ENCODE measurements at places on chromosomes 13 and 19.
A peak's percentile ranks its signal among the peaks of the same experiment; 100 is the strongest.

- DNase-seq: no peak
Measured at GRCh38 chr19:45498411-45499195, at the start of gene PPM1N. Gene PPM1N, plus strand, starts transcription at chr19:45498443. Its CDS starts 30 bp downstream, at chr19:45498473.

DNA sequence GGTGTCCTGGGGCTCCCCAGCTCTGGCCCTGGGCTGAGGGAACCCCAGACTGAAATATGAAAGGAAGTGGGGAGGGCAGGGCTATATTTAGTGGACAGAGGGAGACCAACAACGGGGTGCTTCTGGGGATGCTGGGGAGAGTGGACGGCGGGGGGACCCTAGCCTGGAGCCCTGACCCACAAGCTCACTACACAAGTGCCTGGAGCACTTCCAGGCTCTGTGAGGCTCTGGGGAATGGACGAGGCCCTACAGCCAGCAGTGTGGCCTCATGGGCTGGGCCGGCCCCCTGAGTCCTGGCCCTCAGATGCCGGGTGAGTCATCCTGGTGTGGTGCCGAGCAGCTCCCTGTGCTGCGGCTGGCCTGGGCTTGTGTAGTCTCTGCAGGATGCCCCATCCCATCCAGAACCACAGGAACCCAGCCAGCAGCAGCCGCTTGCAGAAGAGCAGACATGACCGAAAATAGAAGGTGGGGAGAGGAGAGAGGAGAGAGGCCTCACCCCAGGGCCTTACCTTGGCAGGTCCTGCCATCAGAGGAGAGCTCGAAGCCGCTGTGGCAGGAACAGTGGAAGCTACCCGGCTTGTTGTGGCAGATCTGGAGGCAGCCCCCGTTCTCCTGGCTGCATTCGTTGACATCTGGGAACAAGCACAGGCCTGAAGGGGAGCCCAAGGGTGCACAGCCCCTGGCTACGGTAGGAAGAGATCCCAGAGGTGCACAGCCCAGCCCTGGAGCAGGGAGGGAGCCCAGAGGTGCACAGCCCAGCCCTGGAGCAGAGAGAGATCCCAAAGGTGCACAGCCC lies 26.1 kb downstream of the GAS6 start:
- peak; percentile 96 for DNase-seq

DNA sequence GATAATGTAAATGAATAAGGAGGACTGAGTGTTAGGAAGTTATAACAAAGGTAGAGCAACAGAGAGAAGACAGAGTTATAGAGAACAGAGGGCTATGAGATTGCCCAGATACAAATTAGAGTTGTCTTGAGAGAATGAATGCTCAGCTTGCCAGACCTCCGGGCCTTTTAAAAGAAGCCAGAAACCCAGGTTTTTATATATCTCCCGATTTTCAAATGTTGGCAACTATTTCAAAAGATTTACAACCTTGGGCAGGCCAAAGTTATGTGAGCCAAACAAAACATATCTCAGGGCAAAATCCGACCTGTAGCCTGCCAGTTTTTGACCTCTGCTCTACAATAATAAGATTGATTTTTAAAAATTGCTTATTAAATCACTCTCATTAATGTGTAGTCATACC lies 573.1 kb upstream of the SLC10A2 start:
- no peak for DNase-seq

- peak; percentile 37 for DNase-seq
Measured at GRCh38 chr19:39596911-39597310, 5.4 kb upstream of the LGALS13 start.

- DNase-seq: no peak
Measured at GRCh38 chr19:15265850-15266248, 33.6 kb upstream of the EPHX3 start.

DNA sequence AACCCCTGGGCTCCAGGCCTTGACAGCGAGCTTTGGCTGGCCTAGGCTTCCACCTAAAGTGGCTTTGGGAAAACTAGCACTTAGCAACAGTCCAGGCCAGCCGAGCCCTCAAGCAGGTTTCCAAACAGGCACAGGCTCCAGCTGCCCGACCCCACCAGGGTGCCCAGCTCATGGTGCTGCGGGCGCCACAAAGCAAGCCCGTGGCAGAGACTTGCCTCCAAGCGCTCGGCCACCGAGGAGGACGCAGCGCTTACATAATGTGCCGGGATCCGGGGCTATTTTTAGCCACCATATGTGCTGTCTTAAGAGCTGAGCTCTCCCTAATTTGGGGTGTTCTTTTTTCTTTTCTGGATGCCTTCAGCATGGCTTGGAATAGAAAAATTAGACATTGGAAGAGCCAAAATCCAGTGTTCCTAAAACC lies 56.1 kb upstream of the F7 start:
- no peak for DNase-seq

GRCh38 chr19:15280915-15281683 lies 48.9 kb upstream of the EPHX3 start:
- no peak for DNase-seq

- no peak for DNase-seq
Measured at GRCh38 chr13:41196011-41196410, 1.6 kb upstream of the KBTBD7 start.

DNA sequence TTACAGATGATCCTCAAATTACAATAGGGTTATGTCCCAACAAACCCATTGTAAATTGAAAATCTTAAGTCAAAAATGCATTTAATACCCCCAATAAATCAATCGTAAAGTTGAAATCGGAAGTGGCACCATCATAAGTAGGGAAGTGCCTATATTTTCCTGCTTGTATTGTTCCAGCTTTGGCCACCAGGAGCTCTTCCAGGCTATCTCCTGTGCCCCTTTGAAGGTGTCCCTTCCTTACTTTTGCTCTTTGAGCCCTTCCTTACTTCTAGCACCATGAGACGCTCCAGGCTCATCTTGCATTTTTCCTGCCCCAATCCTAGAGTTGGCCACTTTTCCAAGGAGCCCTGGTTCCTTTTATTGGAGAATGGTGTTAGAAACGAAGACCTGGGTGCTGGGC lies 163.0 kb upstream of the TSC22D1 start:
- no peak for DNase-seq

DNA sequence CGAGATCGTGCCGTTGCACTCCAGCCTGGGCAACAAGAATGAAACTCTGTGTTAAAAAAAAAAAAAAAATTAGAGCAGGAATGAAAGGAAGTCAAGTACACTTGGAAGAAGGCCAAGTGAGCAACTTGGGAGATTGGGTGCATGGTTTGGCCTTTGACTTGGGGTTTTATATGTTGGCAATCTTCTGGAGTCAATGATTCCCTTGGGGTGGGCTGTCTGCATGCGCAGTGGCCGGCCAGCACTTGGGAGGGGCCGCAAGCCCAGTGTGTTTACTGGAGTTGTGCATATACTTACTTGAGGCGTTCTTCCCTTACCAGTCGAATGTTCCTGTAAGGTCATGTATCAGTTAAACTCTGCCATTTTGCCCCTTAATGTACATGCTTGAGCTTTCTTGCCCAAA lies 103.9 kb downstream of the FAM216B start:
- no peak for DNase-seq

DNA sequence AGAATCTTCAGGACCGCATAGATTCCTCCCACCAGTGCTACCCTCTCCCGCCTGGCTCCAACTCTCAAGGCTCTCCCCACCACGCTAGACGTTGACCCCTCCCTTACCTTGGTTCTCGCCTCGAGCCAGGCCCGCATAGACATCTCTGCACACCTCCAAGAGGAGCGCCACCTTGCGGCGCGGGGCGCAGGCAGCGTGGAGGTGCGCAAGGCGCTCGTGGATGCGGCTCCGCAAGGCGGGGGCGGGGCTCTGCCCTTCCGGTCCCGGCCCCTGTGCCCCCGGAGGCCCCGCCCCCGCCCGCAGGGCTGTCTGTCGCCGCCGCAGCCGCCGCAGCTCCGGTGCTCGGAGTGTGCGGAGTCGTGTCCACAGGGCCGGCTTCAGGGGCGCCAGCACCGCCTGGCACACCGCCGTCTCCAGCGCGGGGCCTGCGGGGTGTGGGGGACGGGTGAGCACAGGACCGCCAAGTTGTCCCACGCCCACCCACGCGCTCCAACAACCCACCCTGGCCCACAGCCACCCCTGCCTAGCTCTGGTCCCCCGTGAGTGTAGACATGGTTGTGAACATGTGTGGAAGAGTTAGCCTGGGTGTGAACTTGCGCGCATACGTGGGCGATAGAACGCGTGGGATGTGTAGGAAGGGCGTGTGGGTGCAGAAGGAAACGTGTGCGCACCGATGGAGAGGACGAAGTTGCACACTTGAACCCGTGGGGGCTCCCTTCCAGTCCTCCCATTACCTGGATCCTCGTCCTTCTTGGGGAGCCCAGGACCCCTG lies 8.1 kb downstream of the RINL start:
- peak; percentile 70 for DNase-seq

DNA sequence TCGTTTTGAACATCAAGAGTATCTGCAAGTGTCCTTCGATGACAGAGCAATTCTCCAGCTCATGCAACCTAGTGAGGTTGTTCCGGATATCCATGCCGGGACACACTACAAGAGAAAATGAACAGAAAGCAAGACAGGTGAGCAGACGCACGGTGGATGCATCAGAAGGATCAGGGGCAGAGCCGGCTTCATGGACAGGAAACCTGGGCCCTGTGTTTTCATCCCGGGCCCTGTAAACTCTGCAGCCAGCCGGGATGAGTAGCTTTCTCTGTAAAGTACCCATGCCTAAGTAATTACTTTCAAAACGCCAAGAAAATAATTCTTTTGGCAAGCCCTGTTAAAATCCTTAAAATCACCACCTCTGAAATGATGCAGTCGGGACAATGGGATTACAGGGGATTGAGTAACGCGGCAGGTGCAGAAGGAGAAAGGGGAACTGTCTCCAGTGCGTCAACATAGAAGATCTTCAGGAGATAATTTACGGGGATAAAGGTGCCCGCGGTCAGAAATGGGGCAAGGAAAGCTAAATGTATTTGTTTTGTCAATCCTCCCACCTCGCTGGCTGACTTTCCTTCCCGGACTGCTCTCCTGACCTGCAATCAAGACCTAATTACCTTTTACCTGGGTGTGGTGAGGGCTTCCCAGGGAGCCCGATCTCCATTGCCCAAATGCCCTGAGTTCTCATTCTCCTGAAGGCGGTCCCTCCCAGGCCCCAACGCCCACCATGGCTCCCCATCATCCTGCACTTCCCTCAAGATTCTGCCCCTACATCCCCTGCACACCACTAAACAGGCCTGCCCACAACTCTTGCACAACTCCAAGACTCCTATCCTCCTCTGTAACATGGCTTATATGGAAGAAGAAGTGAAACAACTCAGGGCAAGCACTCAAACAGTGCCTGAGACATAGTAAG lies 26.2 kb downstream of the INSR start:
- no peak for DNase-seq

- DNase-seq: no peak
Measured at GRCh38 chr19:1794424-1795172, 17.5 kb downstream of the ATP8B3 start.

GRCh38 chr13:87131611-87132010 lies 539.6 kb upstream of the SLITRK5 start:
- no peak for DNase-seq

DNA sequence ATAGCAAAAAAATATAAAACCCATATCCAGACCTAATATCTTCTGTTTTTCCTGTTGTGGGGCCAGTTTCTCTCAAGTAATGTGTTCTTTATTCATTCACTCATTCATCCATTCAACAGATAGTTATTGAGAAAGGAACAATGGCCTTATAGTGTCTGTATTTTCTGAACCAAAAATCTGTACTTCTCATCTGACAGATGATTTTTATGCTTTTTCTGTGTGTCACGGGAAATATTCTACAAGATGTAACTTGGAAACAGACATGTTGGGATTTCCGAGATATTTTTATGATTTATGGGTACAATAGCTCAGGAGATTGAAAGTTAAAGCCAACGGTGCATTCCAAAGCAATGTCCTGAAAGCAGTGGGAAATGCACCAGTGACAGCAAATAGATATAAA lies 5.7 kb downstream of the ACOD1 start:
- no peak for DNase-seq

DNA sequence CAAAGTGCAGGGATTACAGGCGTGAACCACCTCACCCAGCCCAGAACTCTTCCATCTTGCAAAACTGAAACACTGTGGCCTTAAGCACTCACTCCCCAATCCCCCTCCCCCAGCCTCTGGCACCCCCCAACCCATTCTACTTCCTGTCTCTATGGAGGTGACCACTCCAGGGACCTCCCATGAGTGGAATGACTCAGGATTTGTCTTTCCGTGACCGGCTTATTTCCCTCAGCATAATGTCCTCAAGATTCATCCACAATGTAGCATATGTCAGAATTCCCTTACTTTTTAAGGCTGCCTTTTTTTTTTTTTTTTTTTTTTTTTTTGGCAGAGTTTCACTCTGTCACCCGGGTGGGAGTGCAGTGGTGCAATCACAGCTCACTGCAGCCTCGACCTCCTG lies 3.6 kb upstream of the F2RL3 start:
- no peak for DNase-seq

DNA sequence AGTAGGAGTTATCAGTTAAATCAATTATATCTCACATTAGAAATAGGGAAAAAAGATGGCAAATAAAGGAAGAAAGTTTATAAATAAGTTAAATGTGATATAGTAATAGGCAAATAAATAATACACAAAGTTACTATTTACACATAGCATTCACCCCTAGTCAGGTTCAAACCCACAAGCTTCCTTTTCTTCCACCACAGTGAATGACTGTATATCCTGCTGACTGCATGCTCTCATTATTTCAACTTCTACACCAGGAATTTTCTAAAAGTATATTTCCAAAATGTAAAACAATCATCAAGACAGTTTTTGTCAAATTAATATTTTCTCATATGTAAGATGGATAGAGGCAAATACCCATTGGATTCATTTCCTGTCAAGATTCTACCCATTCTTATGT lies 548.6 kb upstream of the SLITRK5 start:
- DNase-seq: no peak

- DNase-seq: no peak
Measured at GRCh38 chr13:100600915-100601314, 12.3 kb upstream of the GGACT start.

DNA sequence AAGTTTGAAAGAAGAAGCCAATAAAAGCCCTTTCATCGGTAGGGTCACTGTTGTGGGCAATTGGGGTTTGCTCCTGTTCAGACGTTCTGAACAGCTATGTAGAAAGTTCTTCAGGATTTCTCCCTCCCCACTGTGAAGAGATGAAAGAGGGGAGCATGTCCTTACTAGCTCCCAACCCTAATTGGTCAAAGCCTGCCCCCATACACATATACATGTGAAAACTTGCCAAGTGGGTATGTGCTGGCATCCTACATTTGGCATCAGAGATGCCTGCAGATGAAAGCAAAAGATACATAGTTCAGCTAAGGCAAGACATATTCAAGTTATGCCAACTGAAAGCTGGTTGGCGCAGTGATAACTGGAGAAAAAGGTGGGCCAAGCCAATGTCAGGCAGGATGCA lies 363.1 kb upstream of the DACH1 start:
- DNase-seq: no peak

GRCh38 chr19:47493378-47494210 lies 9.6 kb upstream of the KPTN start:
- no peak for DNase-seq

DNA sequence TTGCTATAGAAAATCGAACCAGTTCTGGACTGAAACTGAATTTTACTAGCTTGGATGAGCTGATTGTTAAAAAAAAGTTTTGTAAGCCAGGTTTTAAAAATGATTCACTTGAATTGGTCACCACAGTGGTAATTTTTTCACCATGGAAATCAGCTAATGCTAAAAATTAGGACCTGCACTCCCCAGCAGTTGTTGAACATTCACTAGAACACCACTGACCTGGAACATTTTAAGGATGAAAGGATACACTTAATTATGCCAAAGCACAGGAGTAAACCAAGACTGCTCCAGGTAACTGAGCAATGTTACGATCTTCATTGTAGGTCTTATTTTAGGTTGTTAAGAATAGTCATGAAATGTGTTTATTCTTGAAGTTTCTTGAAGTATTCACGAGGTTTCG lies 1342.6 kb upstream of the SPRY2 start:
- no peak for DNase-seq
